ENCODE measurements at places on chromosomes 12 and 14.

- DNase-seq: no peak
Observed at GRCh38 chr14:23829736-23830471, 123.7 kb upstream of the DHRS4 start.

DNA sequence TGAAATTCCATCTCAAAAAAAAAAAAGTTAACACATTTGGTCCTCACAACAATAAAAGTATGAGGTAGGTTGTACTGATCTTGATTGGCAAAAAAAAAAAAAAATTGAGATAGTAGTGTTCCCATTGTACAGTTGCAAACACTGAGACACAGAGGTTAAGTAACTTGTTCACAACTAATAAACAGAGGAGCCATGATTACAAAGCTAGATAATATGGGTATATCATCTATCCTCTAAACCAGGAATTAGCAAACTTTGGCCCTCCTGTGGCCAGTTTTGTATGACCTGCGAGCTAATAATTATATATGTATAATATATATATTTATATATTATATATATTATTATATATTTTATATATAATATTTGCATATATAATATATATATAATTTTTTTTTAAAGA is 2.3 kb upstream of the PSME1 start:
- DNase-seq: no peak

GRCh38 chr14:67569651-67570290 is 30.3 kb downstream of the PIGH start:
- DNase-seq: peak; percentile 61

- DNase-seq: no peak
Observed at GRCh38 chr14:95121911-95122620, 35.3 kb downstream of the DICER1 start.
